ENCODE measurements at places on chromosomes 12 and 14. TPM values are rescaled to one million over a fixed set of nuclear protein-coding genes. Genes with fewer than 3 reads are reported as not detected.

Gene RNASE12
- total RNA-seq: not detected

Gene C14orf132
- 3.0 TPM for total RNA-seq

Gene DCD
- total RNA-seq: not detected

Gene SOX5
- total RNA-seq: 21.0 TPM

Gene FAM90A1
- not detected for total RNA-seq

Gene PPP1R36
- total RNA-seq: 1.0 TPM

Gene RXYLT1
- total RNA-seq: 23.0 TPM

Gene MIPOL1
- total RNA-seq: 9.6 TPM

Gene TMEM229B
- 38.9 TPM for total RNA-seq

Gene LRRIQ1
- total RNA-seq: 0.67 TPM

Gene PRORP
- 40.6 TPM for total RNA-seq

Gene CLEC2B
- total RNA-seq: 7.9 TPM

Gene GNB3
- 0.31 TPM for total RNA-seq

Gene KCNC2
- not detected for total RNA-seq
